ENCODE measurements at places on chromosomes 7 and 10.

DNA sequence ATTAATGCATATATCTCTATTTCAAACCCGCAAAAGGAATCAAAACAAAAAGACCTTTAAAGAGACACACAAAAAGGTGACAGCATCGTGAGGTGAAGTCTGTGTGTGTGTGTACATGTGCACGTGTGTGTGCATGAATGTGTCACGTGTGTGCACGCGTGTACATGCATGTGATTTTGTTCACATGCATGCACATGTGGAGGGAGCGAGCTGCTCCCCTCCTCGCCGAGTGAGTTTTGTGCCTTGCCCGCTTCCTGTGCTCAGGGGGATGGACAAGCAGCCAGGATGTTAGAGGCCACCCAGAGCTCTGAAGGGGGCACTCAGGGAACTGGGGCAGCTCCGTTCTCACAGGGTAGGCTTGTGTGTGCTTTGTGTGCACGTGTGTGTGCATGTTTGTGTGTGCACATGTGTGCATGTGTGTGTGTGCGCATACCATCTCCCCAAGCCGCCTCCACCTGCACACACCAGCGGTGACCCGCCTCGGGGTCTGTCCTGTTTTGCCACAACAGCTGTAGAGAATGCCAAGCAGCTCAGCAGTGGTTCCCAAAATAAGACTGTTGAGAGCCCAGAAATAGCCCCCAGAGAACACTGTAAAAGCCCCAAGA is 191.2 kb downstream of the PTPRN2 start:
- DNase-seq = no peak

- DNase-seq = no peak
Measured at GRCh38 chr7:46559194-46559832, 638.2 kb upstream of the IGFBP3 start.

- peak; percentile 37 for DNase-seq
Measured at GRCh38 chr7:30285536-30286284, 1.3 kb downstream of the ZNRF2 start.

DNA sequence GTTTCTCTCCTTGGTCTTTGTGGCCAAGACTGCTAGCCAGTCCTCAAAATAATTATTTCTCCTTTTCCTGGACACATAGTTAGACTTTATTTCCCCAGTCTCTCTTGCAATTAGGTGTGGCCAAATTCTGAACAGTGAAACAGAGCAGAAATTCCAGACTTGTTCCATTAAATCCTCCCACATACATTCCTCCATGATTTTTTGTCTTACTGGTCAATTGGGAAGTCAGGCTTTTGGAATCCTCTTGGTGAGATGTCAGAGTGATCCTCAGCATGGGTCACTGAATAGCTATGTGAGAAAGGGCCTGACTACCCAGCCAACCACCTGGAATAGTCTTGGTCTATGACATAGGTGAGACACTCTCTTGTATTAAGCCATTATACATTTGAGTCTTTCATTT is 164.2 kb downstream of the DGKI start:
- no peak for DNase-seq

GRCh38 chr7:131098527-131098926 is 229.1 kb upstream of the MKLN1 start:
- no peak for DNase-seq

DNA sequence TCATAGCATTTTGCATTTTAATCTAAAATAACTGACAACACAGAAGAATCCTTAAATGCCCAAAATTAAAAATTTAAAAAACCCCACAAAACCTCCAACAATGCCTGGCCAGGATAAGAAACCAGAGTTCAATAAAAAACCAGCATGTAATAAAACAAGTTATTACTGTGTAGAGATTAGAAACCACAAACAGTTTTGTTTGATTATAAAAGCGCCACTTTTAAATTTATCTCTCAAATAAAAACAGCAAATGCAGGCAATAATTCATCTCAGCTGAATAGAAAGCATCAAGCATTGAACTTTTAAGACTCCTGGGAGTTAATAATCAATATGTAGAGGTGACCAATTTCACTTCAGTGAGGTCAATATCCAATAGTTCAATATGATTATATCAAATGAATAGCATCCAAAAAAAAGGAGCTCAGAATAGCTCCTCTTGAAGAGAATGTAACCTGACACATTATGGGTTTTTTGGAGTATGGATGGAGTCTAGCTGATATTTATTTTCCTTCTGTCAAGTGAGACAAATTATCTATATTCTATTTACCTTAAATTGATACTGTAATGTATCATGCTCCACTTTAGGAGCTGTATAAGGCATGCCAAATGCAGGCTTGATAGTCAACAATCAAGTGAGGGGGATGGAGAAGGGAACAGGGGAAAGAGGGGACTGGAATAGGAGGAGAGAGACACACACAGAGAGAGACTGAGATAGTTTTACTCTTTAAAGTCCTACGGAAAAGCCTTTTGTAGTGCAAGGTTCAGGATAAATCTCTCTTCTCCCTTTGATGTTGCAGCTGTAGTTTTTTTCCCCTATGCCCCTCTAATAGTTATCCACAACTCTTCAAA is 130.9 kb downstream of the RSU1 start:
- DNase-seq = no peak

DNA sequence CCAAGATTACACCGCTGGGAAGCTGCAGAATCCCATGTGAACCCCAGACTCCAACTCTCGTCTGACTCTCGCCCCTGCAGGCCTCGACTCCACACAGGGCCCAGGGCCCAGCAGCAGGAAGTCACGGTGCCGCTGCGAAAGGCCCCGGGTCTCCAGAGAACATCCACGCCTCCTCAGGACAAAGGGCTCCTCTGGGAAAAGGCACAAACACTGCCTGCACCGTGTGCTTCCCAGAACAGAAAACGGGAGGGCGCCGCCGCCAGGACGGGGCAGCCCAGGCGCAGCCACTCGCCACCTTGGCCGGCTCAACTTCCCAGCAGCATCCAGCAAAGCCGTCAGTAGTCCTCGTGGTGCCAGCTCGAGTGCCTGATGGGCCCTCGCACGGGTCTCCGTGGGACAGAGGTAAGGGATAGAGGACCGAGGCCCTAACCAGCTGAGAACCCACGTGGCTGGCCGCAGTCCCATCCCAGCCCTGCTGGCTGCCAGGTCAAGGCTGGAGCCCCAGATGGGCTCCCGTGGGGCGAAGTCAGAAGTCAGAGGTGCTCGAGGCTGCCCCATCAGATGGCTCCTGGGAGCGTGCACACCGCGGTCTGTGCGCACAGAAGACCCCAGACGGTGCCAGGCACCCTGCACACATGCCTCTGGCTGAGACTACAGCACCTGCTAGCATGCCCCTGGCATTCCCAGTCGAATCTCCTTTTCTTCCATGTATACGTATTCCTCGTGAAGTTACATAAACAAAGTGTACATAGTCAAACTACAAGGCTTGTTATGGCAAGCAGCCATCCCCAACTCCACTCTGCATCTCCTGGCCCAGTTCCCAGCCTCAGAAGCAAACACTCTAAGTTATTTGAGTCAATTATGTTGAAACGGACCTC is 60.2 kb downstream of the MAD1L1 start:
- no peak for DNase-seq

- no peak for DNase-seq
Measured at GRCh38 chr10:32140403-32140802, 84.2 kb upstream of the KIF5B start.

- DNase-seq = no peak
Measured at GRCh38 chr7:130210181-130210935, 2.7 kb downstream of the SSMEM1 start.

- no peak for DNase-seq
Measured at GRCh38 chr7:18520450-18521235, 25.1 kb downstream of the HDAC9 start.

DNA sequence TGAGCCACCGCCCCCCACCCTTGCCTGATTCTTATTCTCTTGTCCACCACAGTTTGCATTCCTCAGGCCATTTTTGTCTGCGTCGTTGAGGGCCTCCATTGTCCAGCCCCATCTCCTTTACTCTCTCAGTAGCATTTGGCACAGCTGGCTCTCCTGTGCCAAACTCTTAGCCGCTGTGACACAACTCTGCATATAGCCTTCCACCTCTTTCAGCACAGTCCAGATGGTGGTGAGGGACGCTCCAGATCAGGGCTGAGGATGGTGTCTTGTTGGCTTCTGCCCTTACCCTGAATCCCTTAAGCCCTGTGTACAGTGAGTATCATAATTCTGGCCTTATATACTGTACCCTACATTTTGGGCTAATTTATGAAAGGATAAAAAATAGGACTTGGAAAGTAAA is 45.6 kb downstream of the BMPR1A start:
- DNase-seq = no peak

GRCh38 chr7:152893801-152894294 is 134.3 kb downstream of the ACTR3B start:
- no peak for DNase-seq

- no peak for DNase-seq
Measured at GRCh38 chr7:107428642-107429041, 41.2 kb upstream of the GPR22 start.

Data from activated T-cell treated with anti-CD3 and anti-CD28 coated beads for 24 hours (primary cell).